Progenitor cell of endocrine pancreas (in vitro differentiated cells): ENCODE measurements at places on chromosomes 3 and 15.

- H3K27ac ChIP-seq = no peak overlapping the region
- H3K4me3 ChIP-seq = no peak overlapping the region
- H3K36me3 ChIP-seq = no peaks in the 10 kb centered on the region
- DNase-seq = no peak
- no peaks in the 10 kb centered on the region for H3K27me3 ChIP-seq
Observed at GRCh38 chr3:98603580-98603979, 10.2 kb upstream of the CPOX start.

- no peaks in the 10 kb centered on the region for H3K27me3 ChIP-seq
- peak overlapping the region; percentile 19 for H3K27ac ChIP-seq
- H3K4me1 ChIP-seq = peaks cover 12% of the 10 kb centered on the region
- no peak overlapping the region for H3K4me3 ChIP-seq
- no peak for DNase-seq
- no peaks in the 10 kb centered on the region for H3K36me3 ChIP-seq
Observed at GRCh38 chr3:9280451-9281219, 31.2 kb upstream of the SRGAP3 start.

DNA sequence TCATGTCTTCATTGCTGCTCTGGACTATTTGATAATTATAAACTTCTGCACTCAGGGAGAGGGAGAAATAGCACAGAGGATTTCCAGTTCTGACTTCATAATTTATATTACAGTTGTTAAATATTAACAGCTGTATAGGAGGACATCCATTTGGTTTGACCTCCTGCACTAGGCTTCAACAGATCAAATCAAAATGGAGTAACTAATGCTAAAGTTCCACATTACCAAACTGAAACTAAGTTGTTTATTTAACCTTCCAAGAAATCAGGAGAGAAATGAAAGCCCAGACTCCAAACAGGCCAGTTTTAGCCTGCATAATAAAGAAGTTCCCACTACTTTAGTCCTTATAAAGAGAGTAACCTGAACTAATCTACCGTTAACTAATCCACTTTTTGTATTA is 4.6 kb downstream of the PLSCR2 start:
- no peak for DNase-seq
- H3K36me3 ChIP-seq = peaks cover 2% of the 10 kb centered on the region
- no peaks in the 10 kb centered on the region for H3K27me3 ChIP-seq
- H3K4me1 ChIP-seq = no peaks in the 10 kb centered on the region
- H3K4me3 ChIP-seq = no peak overlapping the region

DNA sequence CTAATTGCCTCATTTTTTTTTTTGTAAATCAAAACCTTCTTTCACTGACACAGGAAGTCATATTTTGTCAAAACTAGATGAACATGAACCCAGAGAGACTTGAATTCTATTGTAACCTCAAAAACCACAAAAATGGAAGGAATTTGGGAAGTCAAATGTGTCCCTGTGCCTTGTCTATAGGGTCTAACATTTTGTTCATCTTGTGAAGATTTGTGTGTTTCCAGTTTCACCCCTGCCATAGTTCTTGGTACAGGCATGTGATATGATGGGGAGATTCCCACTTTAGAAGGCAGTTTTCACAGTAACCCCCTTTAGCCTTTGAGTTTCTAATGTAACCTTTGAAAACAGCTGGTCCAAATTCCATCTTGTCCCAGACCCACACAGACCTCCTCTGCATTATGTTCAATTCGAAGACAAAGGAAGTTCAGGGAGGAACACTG is 318.5 kb upstream of the ADAMTS9 start:
- no peak overlapping the region for H3K4me3 ChIP-seq
- H3K4me1 ChIP-seq = peaks cover 1% of the 10 kb centered on the region
- peaks cover 3% of the 10 kb centered on the region for H3K27me3 ChIP-seq
- H3K27ac ChIP-seq = no peak overlapping the region
- H3K36me3 ChIP-seq = no peaks in the 10 kb centered on the region
- no peak for DNase-seq

DNA sequence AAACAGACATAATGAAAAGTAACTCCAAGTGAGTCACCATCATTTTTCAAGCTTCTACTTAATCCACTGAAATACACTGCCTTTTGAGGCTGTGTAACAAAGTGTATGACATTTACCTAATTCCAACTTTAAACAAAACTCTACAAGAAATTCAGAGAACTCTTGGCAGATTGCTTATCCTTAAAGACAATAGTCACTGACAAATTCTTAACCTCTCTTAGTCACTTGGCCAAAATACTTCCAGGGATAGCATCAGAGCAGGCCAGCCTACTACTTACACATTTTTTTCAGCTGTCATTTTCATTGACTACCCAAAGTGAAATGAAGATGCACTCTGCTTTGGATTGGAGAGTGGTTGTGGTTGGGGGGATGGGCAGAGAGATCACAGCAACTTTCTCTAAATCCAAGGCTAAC is 3.6 kb downstream of the WWTR1 start:
- peaks cover 18% of the 10 kb centered on the region for H3K4me1 ChIP-seq
- no peak overlapping the region for H3K27ac ChIP-seq
- peaks cover 17% of the 10 kb centered on the region for H3K36me3 ChIP-seq
- H3K4me3 ChIP-seq = no peak overlapping the region

GRCh38 chr3:194351080-194351672 is at the start of gene CPN2:
Gene CPN2, minus strand, starts transcription at chr3:194351328. Its CDS starts 8,626 bp downstream, at chr3:194342702.
- no peaks in the 10 kb centered on the region for H3K36me3 ChIP-seq
- no peak within 1 kb of the TSS for H3K4me3 ChIP-seq
- H3K27ac ChIP-seq = no peak within 1 kb of the TSS
- no peak for DNase-seq
- H3K4me1 ChIP-seq = no peaks in the 10 kb centered on the region
- peaks cover 8% of the 10 kb centered on the region for H3K27me3 ChIP-seq

DNA sequence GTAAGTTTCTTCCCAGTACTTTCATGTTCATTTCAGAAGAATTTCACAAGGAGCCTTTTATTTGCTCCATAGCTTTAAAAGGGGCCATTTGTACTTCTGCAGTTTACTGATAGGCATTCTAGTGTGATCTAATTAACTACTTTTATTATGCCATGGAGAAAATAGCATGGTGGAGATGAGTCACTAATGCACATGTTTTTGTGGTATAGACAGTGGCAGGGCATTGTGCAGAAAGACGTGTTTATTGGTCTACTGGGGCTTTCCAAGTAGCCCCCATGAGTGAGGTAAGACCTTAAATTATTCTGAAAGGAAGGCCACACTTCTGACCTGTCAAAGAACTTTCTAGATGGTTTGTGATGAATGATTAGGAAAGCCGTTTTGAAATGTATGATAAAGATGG is 810.0 kb upstream of the NR2F2 start:
- no peak for DNase-seq
- H3K27me3 ChIP-seq = peaks cover 4% of the 10 kb centered on the region
- H3K4me1 ChIP-seq = peaks cover 1% of the 10 kb centered on the region
- H3K4me3 ChIP-seq = no peak overlapping the region
- H3K27ac ChIP-seq = no peak overlapping the region

- H3K4me1 ChIP-seq = no peaks in the 10 kb centered on the region
- DNase-seq = no peak
- H3K27me3 ChIP-seq = no peaks in the 10 kb centered on the region
- H3K27ac ChIP-seq = no peak overlapping the region
- peaks cover 5% of the 10 kb centered on the region for H3K36me3 ChIP-seq
- H3K4me3 ChIP-seq = no peak overlapping the region
Observed at GRCh38 chr3:132445817-132446216, 28.5 kb downstream of the DNAJC13 start.

DNA sequence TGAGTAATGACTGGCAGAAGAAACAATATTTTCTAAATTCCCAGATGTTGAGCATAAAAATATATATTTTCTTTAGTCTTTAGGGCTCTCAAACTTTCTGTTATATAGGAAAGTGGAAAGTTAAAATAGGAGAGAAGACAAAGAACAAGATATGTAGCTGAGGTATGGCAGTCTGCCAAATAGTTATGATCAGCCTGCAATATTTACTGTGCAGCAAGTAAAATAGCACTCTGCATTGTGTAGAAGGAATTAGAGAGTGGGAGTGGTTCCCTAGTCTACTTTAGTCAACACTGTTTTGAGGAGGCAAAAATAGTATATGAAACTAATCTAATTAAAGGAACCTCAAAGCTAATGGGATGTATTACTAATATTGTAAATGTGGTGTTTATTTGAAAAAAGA is 978.1 kb upstream of the ALCAM start:
- no peaks in the 10 kb centered on the region for H3K36me3 ChIP-seq
- DNase-seq = no peak
- no peaks in the 10 kb centered on the region for H3K4me1 ChIP-seq
- H3K4me3 ChIP-seq = no peak overlapping the region
- H3K27ac ChIP-seq = no peak overlapping the region
- no peaks in the 10 kb centered on the region for H3K27me3 ChIP-seq

DNA sequence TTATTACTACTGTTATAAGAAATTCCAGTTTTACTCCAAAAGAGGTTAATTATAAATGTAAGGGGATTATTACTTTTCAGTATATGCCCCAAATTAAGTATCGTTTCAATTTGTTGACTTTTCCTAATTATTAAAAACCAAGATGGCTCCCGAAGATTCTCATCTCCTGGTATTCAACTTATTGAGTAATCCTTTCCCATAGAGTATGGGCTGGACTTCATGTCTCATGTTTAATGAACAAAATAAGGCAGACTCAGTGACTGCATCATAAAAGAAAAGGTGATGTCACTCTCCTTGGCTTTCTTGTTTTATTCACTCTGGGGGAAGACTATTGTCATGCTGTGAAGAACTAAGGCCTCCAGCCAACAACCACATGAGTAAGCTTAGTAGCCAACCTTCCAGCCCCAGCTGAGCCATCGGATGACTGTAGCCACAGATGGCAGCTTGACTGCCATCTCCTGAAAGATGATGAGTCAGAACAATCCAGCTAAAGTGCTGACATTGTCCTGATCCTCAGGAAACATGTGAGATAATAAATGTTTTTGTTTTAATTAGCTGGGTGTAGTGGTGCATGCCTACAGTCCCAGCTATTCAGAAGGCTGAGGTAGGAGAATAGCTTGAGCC is 17.3 kb downstream of the IGF2BP2 start:
- H3K27me3 ChIP-seq = no peaks in the 10 kb centered on the region
- H3K27ac ChIP-seq = no peak overlapping the region
- H3K4me1 ChIP-seq = peaks cover 7% of the 10 kb centered on the region
- H3K4me3 ChIP-seq = no peak overlapping the region
- H3K36me3 ChIP-seq = peaks cover 3% of the 10 kb centered on the region

DNA sequence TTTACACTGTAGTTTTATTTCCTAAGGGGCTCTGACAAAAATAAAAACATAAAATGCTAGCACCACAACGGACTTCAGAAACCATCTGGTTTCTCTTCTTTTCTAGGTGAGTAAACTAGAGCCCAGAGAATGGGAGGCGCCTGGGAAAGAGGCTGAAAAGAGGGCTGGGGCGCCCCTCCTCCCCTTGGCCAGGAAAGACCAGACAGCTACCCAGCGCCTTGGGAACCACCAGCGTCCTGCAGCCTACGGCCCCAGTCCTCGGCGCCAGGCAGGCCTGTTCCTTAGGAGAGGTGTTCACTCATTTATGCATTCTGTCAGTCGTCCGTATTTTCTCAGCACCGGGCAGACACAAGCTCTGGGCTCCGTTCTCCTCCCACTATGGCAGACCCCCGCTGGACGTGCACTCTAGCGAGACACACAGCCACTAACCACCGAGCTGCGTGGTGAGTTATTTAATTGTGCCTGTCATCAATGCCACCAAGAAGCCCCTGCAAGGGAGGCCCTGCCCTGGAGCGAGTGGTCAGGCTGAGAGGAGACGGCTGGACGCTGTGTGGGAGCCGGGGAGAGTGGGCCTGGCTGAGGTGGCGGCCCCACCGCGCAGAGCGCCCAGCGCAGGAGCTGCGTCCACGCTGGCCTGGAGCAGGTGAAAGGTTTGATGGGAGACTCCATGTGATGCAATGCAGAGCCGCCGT is 294.4 kb downstream of the OCA2 start:
- H3K27me3 ChIP-seq = peaks cover 3% of the 10 kb centered on the region
- H3K4me1 ChIP-seq = no peaks in the 10 kb centered on the region
- H3K4me3 ChIP-seq = no peak overlapping the region
- DNase-seq = no peak

- H3K27ac ChIP-seq = no peak overlapping the region
- no peaks in the 10 kb centered on the region for H3K4me1 ChIP-seq
- no peaks in the 10 kb centered on the region for H3K36me3 ChIP-seq
- no peak overlapping the region for H3K4me3 ChIP-seq
Observed at GRCh38 chr3:2360815-2361214, 262.1 kb downstream of the CNTN4 start.

DNA sequence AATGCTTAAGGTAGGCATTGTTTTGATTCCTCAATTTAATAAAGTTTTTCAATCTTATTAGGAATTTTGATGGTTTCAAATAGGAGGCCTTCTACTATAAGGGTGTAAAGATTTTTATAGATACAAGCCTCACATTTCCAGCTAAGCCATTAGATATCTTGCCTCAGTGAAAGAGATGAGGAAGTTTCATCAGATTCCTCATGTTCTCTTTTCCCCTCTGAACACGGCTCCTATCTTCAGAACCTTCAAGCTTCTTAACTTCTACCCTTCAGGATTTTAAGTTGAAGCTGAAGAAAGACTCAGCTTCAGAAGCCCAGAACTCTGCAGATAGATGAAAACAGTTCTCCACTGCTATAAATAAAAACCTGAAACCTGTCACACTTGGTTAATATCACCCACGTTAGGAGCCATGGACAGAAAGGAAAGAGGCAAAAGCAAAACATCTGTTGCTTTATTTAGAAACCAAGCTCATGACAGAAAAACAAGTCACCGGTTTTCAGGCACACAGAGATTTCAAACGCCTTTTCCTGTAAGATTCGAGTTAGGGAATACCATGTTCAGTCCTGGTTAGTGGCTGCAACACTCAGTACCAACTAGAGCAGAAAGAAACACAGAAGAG is 82.2 kb upstream of the GOLGA8B start:
- no peak overlapping the region for H3K27ac ChIP-seq
- H3K4me1 ChIP-seq = no peaks in the 10 kb centered on the region
- H3K4me3 ChIP-seq = no peak overlapping the region
- peaks cover 34% of the 10 kb centered on the region for H3K27me3 ChIP-seq
- DNase-seq = no peak

DNA sequence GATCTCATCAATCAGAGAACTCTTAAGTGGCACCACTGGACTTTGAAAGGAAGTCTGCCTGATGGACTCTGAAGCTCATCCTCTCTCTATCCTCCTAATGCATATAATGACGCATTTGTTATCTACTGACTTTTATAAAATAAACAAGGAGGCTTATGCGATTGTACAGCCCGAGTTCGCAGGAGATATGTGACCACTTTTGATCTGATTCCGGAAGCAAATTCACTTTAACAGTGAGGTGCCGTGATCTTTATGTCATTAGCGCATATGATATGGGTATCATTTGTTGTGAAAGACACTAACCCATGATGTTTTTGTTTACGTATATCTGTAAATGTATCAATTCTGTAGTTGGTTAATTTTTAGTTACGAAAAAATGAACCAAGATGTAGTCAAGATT is 427 bp upstream of the RNF111 start:
- DNase-seq = no peak
- peaks cover 13% of the 10 kb centered on the region for H3K27me3 ChIP-seq
- peaks cover 31% of the 10 kb centered on the region for H3K4me1 ChIP-seq
- H3K4me3 ChIP-seq = peak overlapping the region; percentile 99

DNA sequence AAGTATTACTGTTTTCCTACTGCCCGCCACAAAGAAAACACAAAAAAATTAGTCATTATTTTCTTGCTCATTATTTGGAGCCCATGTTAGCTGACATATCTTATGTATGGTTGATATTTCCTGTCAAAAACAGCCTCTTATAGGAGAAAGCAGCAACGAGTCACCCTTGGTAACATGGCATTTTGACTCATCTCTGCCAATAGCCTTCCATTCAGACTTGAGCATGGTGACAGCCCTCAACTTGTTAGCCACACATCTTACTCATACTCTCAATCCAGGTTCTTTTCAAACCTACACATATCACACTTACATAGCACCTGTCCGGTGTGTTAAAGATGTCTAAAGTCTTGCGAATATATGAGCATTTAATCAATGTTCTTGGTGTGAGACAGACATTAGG is 109.4 kb upstream of the SAMMSON start:
- H3K36me3 ChIP-seq = no peaks in the 10 kb centered on the region
- H3K27me3 ChIP-seq = no peaks in the 10 kb centered on the region
- no peak overlapping the region for H3K27ac ChIP-seq
- peaks cover 12% of the 10 kb centered on the region for H3K4me1 ChIP-seq
- no peak overlapping the region for H3K4me3 ChIP-seq
- no peak for DNase-seq
